ENCODE measurements at places on chromosomes 6 and 20. TPM values are rescaled to one million over a fixed set of nuclear protein-coding genes. Genes with fewer than 3 reads are reported as not detected.
A peak's percentile ranks its signal among the peaks of the same experiment; 100 is the strongest.

DNA sequence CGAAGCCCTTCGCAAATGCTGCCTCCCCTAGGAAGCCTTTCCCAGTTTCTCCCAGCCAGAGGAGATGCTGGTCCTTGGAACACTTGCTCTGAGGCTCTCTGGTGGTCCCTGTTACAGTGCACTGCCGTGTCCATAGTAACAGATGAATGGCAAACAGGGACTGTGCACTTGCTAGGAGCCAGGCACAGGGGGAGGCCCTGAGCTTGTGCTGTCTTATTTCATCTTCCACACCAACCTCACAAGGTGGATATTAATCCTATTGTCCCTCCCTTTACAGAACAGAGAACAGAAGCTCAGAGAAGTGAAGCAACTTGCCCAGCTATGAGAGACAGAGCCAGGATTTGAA is 19.0 kb downstream of the SRC start:
- H3K4me3 ChIP-seq, result no peak overlapping the region
- H3K4me1 ChIP-seq, result no peaks in the 10 kb centered on the region
- peaks cover 7% of the 10 kb centered on the region for H3K36me3 ChIP-seq
- no peaks in the 10 kb centered on the region for H3K27me3 ChIP-seq
- DNase-seq, result no peak
- no peak overlapping the region for H3K27ac ChIP-seq

DNA sequence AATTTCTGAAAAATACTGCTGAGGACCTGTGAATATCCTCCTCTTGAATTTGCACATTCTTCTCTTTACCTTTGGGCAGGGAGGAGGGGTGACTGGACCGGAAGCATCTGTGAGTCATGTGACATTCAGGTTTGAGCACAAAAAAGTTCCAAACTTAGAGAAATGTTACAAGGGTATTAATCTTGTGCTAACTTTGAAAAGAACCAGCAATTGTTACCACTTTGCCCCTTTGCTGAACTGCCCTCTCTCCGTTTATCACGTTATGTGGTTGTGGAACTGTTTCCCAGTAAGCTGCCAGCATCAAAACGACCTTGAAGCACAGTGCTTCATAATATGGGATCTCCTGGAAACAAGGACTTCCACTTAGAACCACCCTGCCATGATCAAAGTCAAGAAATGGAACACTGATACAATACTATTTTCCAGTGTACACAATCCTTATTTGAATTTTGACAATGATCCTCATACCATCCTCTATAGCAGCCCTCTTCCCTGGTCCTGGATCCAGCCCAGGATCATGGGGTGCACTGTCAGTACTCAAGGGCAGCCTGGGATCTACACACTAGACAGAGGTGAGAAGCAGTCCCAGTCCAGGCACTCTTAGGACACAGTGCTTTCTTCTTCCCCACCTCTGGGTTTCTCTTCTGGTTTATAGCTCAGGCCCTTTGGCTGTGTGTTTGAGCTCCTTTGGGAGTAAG is 2.3 kb upstream of the TUBB1 start:
- H3K36me3 ChIP-seq, result no peaks in the 10 kb centered on the region
- H3K4me3 ChIP-seq, result no peak overlapping the region
- peaks cover 33% of the 10 kb centered on the region for H3K4me1 ChIP-seq
- H3K27ac ChIP-seq, result no peak overlapping the region

The SGK2 gene
- total RNA-seq, result 0.64 TPM

- H3K27ac ChIP-seq, result peak overlapping the region; percentile 23
- DNase-seq, result no peak
- H3K4me1 ChIP-seq, result peaks cover 32% of the 10 kb centered on the region
- H3K4me3 ChIP-seq, result no peak overlapping the region
- no peaks in the 10 kb centered on the region for H3K27me3 ChIP-seq
These were observed 4.7 kb upstream of the TUBB2A start for GRCh38 chr6:3162067-3162497.

The CDSN gene
- total RNA-seq, result 0.22 TPM

The OXT gene
- total RNA-seq, result not detected

The HLA-A gene
- 327 TPM for total RNA-seq

- no peak for DNase-seq
- no peak overlapping the region for H3K4me3 ChIP-seq
- no peaks in the 10 kb centered on the region for H3K27me3 ChIP-seq
- H3K27ac ChIP-seq, result no peak overlapping the region
- no peaks in the 10 kb centered on the region for H3K4me1 ChIP-seq
- no peaks in the 10 kb centered on the region for H3K36me3 ChIP-seq
These were observed 146.7 kb upstream of the PTPN1 start for GRCh38 chr20:50363479-50363878.

GRCh38 chr20:34215711-34216381 is 25.4 kb upstream of the ASIP start:
- peak; percentile 53 for DNase-seq
- no peaks in the 10 kb centered on the region for H3K36me3 ChIP-seq

- H3K36me3 ChIP-seq, result no peaks in the 10 kb centered on the region
- peak; percentile 82 for DNase-seq
- H3K27ac ChIP-seq, result peak overlapping the region; percentile 55
- peaks cover 26% of the 10 kb centered on the region for H3K4me1 ChIP-seq
- no peak overlapping the region for H3K4me3 ChIP-seq
These were observed 69.4 kb upstream of the NAA20 start for GRCh38 chr20:19947611-19948264.

The OR2H1 gene
- not detected for total RNA-seq

DNA sequence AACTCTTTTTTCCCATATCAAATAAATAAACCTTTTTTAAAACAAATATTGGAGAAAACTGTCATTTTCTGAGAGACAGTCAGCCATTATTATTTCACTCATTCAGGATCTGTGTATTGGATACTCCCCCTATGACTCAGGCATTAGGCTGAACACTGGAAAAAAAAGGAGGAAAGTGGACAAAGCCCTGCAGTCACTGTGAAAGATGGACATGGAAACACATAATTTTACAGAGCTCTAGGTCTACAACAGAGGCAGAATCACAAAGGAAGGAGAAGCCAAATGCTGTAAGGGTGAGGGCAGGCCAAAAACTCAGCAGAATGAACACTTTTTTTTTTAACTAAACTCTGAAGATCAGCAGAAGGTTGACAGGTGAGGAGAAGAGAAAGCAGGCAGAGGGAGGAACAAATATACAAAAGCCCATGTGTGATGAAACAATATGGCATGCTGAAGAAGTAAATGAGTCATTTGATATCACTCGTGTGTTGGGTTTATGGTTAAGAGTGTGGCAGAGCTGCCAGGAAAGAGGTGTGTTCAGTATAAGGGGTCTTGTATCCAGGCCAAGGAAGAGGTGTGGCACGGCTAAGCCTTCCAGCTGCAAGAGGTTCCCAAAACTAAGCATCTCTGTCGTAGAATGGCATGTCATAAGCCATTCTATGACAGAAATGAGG is 39.1 kb downstream of the EPB41L2 start:
- peak overlapping the region; percentile 80 for H3K27ac ChIP-seq
- no peaks in the 10 kb centered on the region for H3K36me3 ChIP-seq
- peaks cover 9% of the 10 kb centered on the region for H3K4me1 ChIP-seq
- DNase-seq, result peak; percentile 87
- H3K27me3 ChIP-seq, result no peaks in the 10 kb centered on the region

DNA sequence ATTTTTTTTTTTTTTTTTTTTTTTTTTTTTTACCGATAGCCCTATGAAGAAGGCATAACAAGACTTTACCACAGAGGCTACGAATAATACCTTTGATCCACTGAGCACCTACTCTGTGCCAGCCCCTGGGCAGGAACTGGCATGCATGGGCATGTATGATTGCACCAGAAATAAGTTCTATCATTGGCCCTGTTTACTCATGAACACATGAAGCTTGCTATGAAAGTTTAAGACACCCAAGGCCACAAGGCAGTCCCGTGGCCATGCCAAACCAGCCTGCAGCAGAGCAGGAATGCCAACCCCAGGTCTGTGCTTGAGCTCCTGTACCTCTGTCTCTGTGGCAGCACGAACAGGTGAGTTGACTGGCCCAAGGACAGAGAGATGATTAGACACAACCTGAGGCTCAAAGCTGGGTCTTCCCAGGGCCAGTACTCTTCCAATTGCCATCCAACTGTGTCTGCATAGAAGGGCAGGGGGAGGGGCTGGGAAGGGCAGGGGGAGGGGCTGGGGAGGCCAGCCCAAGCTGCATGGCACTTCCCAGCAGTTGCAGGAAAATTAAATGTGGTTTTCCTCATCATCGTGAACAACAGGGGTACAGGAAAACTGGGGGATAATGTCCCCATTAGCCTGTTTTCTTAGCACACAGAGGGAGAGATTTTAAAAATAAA is 63.5 kb downstream of the LRFN2 start:
- H3K27me3 ChIP-seq, result no peaks in the 10 kb centered on the region
- DNase-seq, result no peak
- no peak overlapping the region for H3K4me3 ChIP-seq
- no peaks in the 10 kb centered on the region for H3K4me1 ChIP-seq

The HAO1 gene
- 0.20 TPM for total RNA-seq

DNA sequence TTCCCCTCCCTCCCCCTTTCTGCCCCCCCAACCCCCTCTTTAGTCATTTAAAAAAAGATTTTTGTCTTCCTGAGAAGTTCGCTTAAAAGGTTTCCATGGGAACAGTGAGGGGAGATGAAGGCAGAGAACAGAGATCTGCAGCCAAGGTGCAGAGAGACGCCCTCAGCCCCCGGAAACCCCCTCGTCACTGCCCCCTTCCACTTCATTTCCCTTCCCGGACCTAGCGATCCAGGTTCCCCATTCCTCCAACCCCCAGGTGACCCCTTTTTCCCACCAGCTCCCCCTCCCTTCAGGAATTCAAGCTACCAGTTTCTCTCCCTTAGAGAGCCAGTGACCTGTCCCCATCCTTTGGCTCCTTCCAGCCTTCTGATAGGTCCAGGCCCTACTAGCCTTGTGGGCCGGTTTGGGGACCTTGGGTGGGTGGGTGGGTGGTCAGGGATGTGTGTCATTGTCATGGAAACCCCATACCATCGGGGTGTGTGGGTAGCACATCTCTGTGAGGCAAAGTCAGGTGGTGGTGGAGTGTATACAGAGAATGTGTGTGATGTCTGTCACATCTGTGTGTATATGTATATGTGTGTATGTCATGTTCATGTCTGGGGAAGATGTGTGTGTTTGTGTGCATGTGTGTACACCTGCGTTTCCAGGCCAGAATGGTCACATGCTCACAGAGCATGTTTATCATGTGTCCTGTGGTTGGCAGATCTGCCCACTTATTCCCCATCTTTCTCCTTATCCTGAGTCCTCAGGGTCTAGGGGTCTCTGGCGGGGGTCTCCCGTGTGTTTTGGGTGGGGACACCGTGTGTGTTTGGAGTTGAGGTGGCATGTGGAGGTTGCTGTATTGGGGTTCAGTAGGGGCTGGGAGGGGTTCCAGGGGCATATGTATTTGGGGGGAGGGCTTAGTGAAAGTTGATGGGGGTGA is 7.0 kb downstream of the SYNGAP1 start:
- H3K4me3 ChIP-seq, result peak overlapping the region; percentile 70
- H3K4me1 ChIP-seq, result peaks cover 40% of the 10 kb centered on the region
- no peaks in the 10 kb centered on the region for H3K36me3 ChIP-seq
- peak overlapping the region; percentile 79 for H3K27ac ChIP-seq

GRCh38 chr20:36591854-36592641 is 13.5 kb upstream of the RAB5IF start:
- H3K4me1 ChIP-seq, result peaks cover 7% of the 10 kb centered on the region
- no peak overlapping the region for H3K27ac ChIP-seq
- no peak for DNase-seq
- H3K4me3 ChIP-seq, result no peak overlapping the region

- H3K4me1 ChIP-seq, result no peaks in the 10 kb centered on the region
- no peak overlapping the region for H3K4me3 ChIP-seq
- H3K27me3 ChIP-seq, result no peaks in the 10 kb centered on the region
- H3K36me3 ChIP-seq, result no peaks in the 10 kb centered on the region
These were observed 23.0 kb downstream of the RNASET2 start for GRCh38 chr6:166933396-166933795.

GRCh38 chr6:40743690-40744446 is 156.7 kb upstream of the LRFN2 start:
- no peak for DNase-seq
- no peaks in the 10 kb centered on the region for H3K36me3 ChIP-seq
- H3K27ac ChIP-seq, result no peak overlapping the region
- H3K4me1 ChIP-seq, result no peaks in the 10 kb centered on the region
- no peak overlapping the region for H3K4me3 ChIP-seq

The LBP gene
- not detected for total RNA-seq

DNA sequence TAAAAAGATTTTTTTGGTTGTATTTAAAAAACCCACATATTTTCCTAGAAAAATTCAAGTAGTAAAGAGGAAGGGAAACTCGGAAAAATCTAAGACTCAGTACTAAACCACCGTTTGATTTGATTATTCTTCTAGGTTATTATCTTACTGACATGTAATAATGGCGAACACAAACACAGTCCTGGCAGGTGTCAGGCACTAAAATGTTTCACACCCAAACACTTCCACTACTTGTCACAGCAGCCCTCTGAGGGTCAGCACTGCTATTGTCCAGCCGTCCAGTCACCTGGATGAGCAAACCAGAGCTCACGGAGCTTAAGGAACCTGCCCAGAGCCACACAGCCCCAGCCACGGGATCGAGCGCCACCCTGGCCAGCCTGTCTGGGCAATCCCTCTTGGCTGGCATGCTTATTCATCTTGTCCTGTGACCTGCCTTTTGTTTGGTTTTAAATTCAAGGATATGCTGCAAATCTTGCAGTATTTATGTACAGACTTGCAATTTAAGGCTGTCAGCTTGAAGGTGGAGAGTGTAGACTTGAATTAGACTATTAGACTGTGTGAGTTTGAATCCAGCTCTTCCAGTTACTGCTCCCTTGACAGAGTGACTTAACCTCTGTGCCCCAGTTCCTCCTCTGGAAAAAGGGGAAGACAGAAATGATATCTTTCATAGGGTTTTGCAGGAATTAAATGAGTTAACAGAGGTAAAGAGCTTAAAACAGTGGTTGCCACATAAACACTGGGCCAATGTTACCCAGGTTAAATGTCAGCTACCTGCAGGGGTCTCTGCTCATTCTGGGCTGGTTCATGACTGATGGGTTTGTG is 82.2 kb downstream of the CDYL start:
- no peaks in the 10 kb centered on the region for H3K27me3 ChIP-seq
- no peak overlapping the region for H3K4me3 ChIP-seq
- H3K27ac ChIP-seq, result no peak overlapping the region
- no peak for DNase-seq
- H3K36me3 ChIP-seq, result no peaks in the 10 kb centered on the region

DNA sequence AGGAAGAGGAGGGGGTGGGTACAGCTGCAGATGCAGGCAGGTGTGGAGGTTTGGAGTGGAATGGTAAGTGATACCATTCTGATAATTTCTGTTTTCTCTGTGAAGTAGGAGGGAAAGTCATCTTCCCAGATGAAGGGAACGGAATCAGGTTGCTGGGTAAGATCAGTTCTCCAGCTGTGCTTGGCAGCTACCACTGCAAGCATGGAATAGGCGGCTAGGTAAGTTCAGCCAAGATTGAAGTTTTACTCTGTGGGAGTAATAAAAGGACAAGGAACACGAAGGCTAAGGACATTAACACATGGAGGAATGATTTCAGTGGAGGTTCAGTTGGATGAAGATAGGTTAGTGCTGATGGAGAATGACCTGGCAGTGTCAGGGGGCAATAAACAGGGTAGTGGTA is 128.3 kb downstream of the CARMIL1 start:
- no peak overlapping the region for H3K27ac ChIP-seq
- no peaks in the 10 kb centered on the region for H3K4me1 ChIP-seq
- H3K4me3 ChIP-seq, result no peak overlapping the region
- H3K36me3 ChIP-seq, result no peaks in the 10 kb centered on the region
- DNase-seq, result no peak
- H3K27me3 ChIP-seq, result no peaks in the 10 kb centered on the region

GRCh38 chr6:163748036-163748435 is 333.5 kb downstream of the QKI start:
- no peak overlapping the region for H3K4me3 ChIP-seq
- H3K36me3 ChIP-seq, result no peaks in the 10 kb centered on the region
- no peak for DNase-seq

- peak; percentile 35 for DNase-seq
- no peaks in the 10 kb centered on the region for H3K27me3 ChIP-seq
- H3K36me3 ChIP-seq, result no peaks in the 10 kb centered on the region
- H3K4me1 ChIP-seq, result peaks cover 7% of the 10 kb centered on the region
- H3K4me3 ChIP-seq, result no peak overlapping the region
These were observed 31.8 kb upstream of the PTPN1 start for GRCh38 chr20:50478162-50478990.

GRCh38 chr6:127496471-127496870 is 22.7 kb downstream of the MTCL3 start:
- no peak overlapping the region for H3K27ac ChIP-seq
